ENCODE measurements at places on chromosomes 3 and 15.

GRCh38 chr3:139538733-139539132, 809 bp downstream of the RBP1 start:
- DNase-seq: no peak

- DNase-seq: no peak
These were observed 84.4 kb downstream of the CMSS1 start for GRCh38 chr3:99902091-99902490.

- DNase-seq: no peak
These were observed 24.3 kb downstream of the DPH3 start for GRCh38 chr3:16240229-16241023.

GRCh38 chr3:7913283-7913682, 588.3 kb upstream of the LMCD1 start:
- no peak for DNase-seq

GRCh38 chr3:151859233-151859673, 14.2 kb upstream of the SUCNR1 start:
- no peak for DNase-seq

DNA sequence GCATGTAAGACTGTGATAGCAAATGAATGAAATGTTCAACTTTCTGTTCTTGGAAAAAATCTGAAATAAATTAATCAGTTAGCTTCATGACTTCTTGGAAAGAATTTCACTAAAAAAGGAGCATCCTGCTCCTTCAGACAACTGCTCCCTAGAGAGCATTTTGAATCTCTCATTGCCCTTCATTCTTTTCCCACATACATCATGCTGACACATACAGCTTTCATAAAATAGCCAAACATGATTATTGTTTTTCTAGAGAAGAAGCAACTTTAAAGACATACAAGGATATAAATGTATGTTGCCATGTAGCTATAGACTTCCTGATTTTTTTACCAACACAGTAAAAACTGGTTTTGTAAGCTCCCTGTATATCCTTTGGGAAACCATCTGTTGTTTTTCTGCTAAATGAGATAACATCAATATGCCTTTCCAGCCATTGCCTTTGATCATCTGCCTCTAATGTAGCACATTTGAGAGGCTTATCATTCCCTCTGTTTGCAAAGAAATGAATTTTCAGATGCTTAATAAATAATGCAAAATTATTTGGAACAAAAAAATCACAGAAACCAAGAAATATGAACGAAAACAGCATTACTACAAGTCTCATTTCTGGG, 248.2 kb upstream of the GPR149 start:
- DNase-seq: no peak

GRCh38 chr15:96336596-96337364, 6.3 kb downstream of the NR2F2 start:
- DNase-seq: no peak

DNA sequence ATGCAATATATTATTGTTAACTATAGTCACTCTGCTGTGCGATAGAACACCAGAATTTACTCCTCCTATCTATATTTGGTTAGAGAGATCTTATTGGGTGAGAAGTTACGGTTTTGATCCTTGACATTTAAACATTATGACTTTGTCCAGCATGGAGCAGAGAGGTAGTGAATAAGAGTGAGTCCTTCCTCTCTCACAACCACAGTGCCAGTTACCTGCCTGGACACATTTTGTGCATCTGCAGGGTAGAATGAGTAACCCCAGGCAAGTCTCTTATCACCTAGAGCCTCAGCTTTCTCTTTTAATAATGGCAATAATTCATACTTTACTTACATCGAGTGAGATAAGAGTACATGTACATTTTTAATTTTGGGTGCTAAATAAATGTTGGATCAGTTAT, 24.1 kb downstream of the KAT2B start:
- DNase-seq: no peak

- no peak for DNase-seq
These were observed 33.2 kb upstream of the GOLGA8B start for GRCh38 chr15:34616613-34617012.

DNA sequence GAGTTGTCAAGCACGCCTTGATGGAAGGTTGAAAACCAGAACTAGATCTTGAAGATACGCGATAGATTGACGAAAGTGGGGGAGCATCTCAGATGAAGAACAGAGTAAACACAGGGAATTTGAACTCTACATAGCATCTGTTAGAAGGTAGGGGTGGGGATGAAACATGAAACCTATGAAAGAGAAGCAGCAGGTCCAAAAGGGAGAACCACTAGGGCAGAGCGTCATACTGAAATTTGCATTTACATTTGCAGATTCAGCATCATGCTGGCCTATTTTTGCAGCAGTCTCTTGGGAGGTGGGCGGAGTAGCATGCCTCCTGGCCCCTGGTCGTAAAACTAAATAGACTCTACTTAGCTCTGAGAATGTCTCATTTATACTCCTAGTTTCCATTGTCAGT, 46.1 kb upstream of the RASGRP1 start:
- no peak for DNase-seq

Data from NCI-H1092 (cell line).